ENCODE measurements at places on chromosomes 11 and 22.

DNA sequence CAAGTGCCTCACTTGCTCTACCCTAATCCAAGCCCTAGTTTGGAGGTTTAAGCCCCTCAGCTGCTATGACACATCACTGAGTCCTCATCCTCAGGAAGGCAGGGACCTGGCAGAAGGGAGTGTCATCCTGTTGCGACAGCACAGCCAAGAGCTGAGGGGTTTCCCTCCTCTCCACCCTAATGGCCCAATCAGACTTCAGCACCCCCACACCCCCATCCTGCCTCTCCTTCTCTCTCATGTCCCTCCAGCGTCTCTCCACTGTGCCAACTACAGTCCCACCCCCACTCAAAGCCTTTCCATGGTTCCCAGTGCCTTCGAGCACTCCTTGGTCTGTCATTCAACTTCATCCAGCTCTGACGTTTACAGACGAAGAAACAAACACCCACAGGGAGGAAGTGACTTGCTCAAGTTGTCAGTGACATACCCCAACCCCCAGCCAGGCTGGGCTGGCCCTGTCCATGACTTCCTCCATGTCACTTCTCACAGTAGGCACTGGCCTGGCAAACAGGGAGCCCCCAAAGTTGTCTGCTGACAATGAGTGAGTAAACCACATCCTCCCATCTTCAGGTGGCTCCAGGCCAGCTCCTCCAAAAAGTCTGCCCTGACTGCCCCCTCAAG is 15.6 kb downstream of the ARAP1 start:
- no peak overlapping the region for H3K4me3 ChIP-seq
- H3K27ac ChIP-seq, result peak overlapping the region; percentile 12
- DNase-seq, result peak; percentile 80
- H3K36me3 ChIP-seq, result no peaks in the 10 kb centered on the region
- H3K4me1 ChIP-seq, result peaks cover 41% of the 10 kb centered on the region
- H3K27me3 ChIP-seq, result no peaks in the 10 kb centered on the region

DNA sequence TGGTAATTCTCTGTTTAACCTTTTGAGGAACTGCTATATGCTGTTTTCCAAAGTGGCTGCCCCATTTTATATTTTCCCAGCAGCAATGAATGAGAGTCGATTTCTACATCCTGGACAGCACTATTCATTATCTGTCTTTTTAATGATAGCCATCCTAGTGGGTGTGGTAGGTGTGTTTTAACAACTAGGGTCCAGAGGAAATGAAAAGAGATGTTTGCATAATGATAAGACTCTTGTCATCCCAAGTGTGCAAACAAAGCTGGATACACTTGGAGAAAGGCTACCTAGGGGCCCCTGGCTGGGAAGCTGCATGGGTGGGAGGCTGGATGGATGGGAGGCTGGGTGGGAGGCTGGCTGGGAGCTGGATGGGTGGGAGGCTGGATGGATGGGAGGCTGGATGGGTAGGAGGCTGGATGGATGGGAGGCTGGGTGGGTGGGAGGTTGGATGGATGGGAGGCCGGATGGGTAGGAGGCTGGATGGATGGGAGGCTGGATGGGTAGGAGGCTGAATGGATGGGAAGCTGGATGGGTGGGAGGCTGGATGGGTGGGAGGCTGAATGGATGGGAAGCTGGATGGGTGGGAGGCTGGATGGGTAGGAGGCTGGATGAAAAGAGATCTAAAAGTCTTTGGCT is 158.0 kb downstream of the DSCAML1 start:
- H3K27ac ChIP-seq, result no peak overlapping the region
- no peak overlapping the region for H3K4me3 ChIP-seq
- DNase-seq, result no peak
- H3K36me3 ChIP-seq, result no peaks in the 10 kb centered on the region

- DNase-seq, result no peak
- no peaks in the 10 kb centered on the region for H3K27me3 ChIP-seq
- no peaks in the 10 kb centered on the region for H3K36me3 ChIP-seq
Observed at GRCh38 chr11:65077451-65077850, 6.4 kb downstream of the CDCA5 start.

DNA sequence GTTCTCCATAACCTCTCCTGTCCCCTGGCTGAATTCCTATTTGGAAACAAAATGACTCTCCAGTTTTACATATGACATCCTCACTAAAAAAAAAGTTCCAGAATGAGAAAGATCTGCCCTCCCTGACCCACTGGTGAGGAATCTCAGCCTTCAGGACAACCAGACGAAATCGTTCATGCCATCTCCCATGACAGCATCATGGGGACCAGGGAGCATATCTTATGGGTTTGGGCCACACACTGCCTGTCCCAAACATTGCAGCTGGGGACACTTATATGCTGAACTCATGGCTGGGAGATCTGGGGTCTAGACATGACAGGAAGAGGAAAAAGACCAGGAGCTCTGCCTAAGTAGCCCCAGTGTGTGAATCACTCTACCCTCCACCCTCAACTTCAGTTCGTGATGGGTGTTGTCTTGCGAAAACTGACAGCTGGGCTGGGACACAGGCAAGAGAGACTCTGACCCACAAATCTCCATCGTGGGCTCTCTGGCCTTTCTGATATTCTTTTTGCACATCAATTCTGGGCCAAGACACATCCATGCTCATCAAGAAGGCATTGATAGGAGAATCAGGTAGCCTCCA is 102.0 kb downstream of the ZNF280B start:
- no peak overlapping the region for H3K4me3 ChIP-seq
- DNase-seq, result no peak
- no peaks in the 10 kb centered on the region for H3K4me1 ChIP-seq
- H3K27me3 ChIP-seq, result no peaks in the 10 kb centered on the region
- no peaks in the 10 kb centered on the region for H3K36me3 ChIP-seq

DNA sequence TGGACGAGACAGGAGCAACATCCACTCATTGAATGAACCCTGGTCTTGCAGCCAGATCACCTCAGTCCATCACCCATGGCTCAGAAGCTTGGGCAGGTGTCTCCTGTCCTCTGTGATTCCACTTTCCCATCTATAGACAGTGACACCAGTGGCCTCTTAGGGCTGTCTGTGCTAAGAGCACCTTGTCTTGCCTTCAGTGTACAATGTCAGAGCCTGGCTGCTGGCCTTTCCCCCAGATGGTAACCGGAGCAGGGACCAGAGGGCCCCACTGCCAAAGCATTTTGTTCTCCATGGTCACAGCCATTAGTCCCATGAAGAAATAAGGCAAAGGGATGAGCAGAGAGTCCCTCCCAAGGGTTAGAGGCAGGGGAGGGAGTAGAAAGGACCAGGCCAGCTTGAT is 35.4 kb downstream of the PKNOX2 start:
- H3K4me3 ChIP-seq, result no peak overlapping the region
- no peak for DNase-seq
- H3K4me1 ChIP-seq, result no peaks in the 10 kb centered on the region
- H3K27me3 ChIP-seq, result no peaks in the 10 kb centered on the region
- H3K36me3 ChIP-seq, result no peaks in the 10 kb centered on the region

- H3K36me3 ChIP-seq, result no peaks in the 10 kb centered on the region
- no peak overlapping the region for H3K27ac ChIP-seq
- no peak for DNase-seq
- no peaks in the 10 kb centered on the region for H3K27me3 ChIP-seq
- no peaks in the 10 kb centered on the region for H3K4me1 ChIP-seq
Observed at GRCh38 chr11:130216591-130217132, 57.1 kb downstream of the ST14 start.

DNA sequence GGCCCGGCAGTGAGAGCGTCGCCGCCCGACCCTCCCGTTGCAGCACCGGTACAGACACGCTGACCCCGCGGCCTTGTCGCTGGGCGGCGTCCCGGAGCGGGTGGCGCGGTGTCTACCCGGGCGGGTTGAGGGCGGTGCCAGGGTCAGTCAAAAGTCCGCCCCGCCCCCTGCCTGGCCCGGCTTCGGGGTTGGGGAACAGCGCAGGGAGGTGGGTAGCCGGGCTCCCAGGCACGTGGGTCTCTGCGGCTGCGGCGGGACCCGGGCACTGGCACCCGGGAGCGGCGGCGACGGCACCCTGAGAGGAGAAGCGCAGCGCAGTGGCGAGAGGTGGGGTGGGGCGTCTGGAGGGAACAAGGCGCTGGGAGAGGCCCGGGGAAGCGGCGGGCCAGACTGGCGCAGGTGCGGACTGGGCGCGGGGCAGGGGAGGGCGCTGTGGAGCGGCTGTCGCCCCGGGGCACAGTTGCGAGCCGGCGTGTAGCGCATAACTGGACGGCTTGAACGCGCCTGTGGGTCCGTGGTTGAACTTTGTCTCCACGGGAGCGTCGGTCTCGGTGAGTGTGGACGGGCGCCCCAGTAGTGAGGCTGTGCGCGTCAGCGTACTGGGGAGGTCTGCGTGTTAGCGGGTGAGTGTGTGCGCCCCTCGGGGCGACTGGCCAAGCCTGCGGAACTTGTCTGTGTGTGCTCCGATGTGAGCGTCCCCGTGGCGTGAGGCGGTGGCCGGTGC is at the start of gene P2RY2:
Gene P2RY2, plus strand, starts transcription at position 176 of the 724 bp plus-strand sequence. CDS start 15,879 bp downstream, outside the sequence.
- H3K4me3 ChIP-seq, result peak within 1 kb of the TSS; percentile 52
- H3K27me3 ChIP-seq, result no peaks in the 10 kb centered on the region
- peaks cover 6% of the 10 kb centered on the region for H3K4me1 ChIP-seq
- no peaks in the 10 kb centered on the region for H3K36me3 ChIP-seq
- peak within 1 kb of the TSS; percentile 76 for H3K27ac ChIP-seq

- no peak overlapping the region for H3K4me3 ChIP-seq
- H3K27me3 ChIP-seq, result no peaks in the 10 kb centered on the region
- no peaks in the 10 kb centered on the region for H3K36me3 ChIP-seq
- no peaks in the 10 kb centered on the region for H3K4me1 ChIP-seq
- H3K27ac ChIP-seq, result no peak overlapping the region
Observed at GRCh38 chr11:33664166-33664565, 36.5 kb downstream of the C11orf91 start.

- DNase-seq, result no peak
- H3K36me3 ChIP-seq, result no peaks in the 10 kb centered on the region
- H3K27me3 ChIP-seq, result no peaks in the 10 kb centered on the region
- H3K4me3 ChIP-seq, result no peak overlapping the region
- no peak overlapping the region for H3K27ac ChIP-seq
- H3K4me1 ChIP-seq, result no peaks in the 10 kb centered on the region
Observed at GRCh38 chr11:6855971-6856541, 6.8 kb upstream of the OR10A2 start.

DNA sequence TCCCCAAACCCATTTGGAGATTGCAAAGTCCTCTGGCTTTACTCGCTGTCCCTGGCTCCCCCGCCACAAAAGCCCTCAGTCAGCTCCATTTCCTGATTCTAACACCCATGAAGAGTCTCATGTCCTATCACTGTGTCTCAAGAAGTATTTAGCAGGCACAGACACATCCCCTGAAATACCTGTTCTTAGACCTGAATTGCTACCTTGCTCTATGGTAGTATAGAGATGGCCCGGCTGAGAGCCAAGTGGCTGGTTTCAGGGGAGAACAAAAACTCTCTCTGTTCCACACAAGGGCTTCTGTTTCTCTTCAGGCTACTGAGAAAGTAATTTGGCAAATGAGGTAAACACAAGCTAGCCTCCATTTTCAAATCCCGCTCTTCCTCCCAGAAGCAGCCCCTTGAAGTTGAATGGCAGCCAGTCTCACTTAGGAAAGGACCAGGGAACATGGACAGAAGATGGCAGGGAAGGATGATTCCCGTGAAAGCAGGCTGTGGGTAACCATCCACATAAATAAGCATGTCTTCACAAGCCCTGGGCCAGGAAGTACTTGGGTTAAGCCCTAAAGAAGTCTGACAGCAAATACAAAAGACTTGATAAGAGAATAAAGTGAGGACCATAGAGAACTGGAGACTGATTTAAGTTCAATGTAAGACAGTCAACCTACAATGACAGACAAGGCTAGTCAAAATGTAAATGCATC is 137.8 kb downstream of the C11orf58 start:
- no peak overlapping the region for H3K4me3 ChIP-seq
- no peak for DNase-seq
- no peaks in the 10 kb centered on the region for H3K36me3 ChIP-seq
- no peaks in the 10 kb centered on the region for H3K27me3 ChIP-seq
- no peak overlapping the region for H3K27ac ChIP-seq

- peak overlapping the region; percentile 31 for H3K27ac ChIP-seq
- DNase-seq, result no peak
- H3K4me1 ChIP-seq, result peaks cover under 1% of the 10 kb centered on the region
- no peak overlapping the region for H3K4me3 ChIP-seq
Observed at GRCh38 chr22:27784120-27784475, 17.5 kb downstream of the MN1 start.

- H3K4me1 ChIP-seq, result no peaks in the 10 kb centered on the region
- H3K4me3 ChIP-seq, result no peak overlapping the region
- peak overlapping the region; percentile 32 for H3K27ac ChIP-seq
- no peaks in the 10 kb centered on the region for H3K27me3 ChIP-seq
- H3K36me3 ChIP-seq, result no peaks in the 10 kb centered on the region
Observed at GRCh38 chr22:19565382-19566278, 41.4 kb upstream of the CLDN5 start.

GRCh38 chr22:31098632-31099110 is 8.7 kb downstream of the SELENOM start:
- no peak overlapping the region for H3K4me3 ChIP-seq
- DNase-seq, result no peak
- no peaks in the 10 kb centered on the region for H3K36me3 ChIP-seq
- peak overlapping the region; percentile 19 for H3K27ac ChIP-seq

DNA sequence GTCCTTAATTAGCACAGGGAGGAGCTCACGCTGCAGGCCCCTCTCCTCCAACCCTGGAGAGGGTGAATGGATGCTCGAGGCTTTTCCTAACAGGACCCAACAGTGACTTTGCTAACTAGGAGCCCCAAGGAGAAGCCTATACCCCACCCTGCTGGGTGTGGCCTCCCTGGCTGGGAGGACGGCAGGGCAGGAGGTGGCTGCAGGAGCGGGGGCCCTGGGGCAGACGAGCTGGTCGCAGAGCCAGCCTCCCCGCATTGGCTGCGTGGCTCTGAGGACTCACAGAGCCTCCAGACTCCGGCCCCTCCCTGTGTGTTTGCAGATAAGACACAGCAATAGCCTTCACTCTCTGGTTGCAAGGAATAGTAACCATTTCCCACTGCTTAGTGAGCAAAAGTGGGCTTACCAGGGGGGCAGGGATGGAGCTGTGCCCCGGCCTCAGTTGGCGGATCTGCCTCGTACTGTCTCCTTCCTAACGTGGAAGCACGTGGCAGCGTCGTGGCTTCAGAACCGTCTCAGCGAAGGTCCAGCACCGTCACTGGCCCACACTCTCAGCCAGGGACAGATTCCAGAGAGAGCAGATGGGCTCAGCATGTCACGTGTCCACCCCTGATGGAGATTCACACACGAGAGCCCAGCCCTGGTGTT is 1087.5 kb downstream of the BRD1 start:
- no peaks in the 10 kb centered on the region for H3K4me1 ChIP-seq
- no peak overlapping the region for H3K27ac ChIP-seq
- H3K36me3 ChIP-seq, result no peaks in the 10 kb centered on the region
- H3K4me3 ChIP-seq, result no peak overlapping the region
- peak; percentile 30 for DNase-seq

- no peaks in the 10 kb centered on the region for H3K4me1 ChIP-seq
- no peaks in the 10 kb centered on the region for H3K36me3 ChIP-seq
- H3K4me3 ChIP-seq, result no peak overlapping the region
- H3K27ac ChIP-seq, result no peak overlapping the region
Observed at GRCh38 chr22:49735411-49735900, 92.2 kb downstream of the BRD1 start.

DNA sequence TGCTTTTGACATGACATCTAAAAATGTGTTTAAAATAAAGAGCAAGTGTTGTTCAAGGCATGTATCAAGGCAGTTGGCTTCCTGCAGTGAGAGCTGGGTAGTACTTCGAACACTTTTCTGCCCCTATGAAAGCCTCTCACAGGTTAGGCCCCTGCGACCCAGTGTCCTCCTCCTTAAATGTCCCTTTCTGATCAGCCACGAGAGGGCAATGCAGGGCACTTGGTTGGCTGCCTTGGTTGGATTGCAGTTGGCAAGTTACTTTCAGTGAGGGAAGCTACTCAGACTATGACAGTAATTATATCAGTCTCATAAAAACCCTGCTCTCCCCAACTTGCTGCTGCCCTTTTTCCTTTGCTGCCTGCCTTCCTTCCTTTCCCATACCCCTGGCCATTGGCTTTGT is 743.8 kb downstream of the NTM start:
- no peaks in the 10 kb centered on the region for H3K4me1 ChIP-seq
- H3K27ac ChIP-seq, result no peak overlapping the region
- no peak overlapping the region for H3K4me3 ChIP-seq
- no peaks in the 10 kb centered on the region for H3K36me3 ChIP-seq

Measured in Peyer's patch (tissue), 4 donors.